ENCODE measurements at places on chromosomes 2 and 18.

DNA sequence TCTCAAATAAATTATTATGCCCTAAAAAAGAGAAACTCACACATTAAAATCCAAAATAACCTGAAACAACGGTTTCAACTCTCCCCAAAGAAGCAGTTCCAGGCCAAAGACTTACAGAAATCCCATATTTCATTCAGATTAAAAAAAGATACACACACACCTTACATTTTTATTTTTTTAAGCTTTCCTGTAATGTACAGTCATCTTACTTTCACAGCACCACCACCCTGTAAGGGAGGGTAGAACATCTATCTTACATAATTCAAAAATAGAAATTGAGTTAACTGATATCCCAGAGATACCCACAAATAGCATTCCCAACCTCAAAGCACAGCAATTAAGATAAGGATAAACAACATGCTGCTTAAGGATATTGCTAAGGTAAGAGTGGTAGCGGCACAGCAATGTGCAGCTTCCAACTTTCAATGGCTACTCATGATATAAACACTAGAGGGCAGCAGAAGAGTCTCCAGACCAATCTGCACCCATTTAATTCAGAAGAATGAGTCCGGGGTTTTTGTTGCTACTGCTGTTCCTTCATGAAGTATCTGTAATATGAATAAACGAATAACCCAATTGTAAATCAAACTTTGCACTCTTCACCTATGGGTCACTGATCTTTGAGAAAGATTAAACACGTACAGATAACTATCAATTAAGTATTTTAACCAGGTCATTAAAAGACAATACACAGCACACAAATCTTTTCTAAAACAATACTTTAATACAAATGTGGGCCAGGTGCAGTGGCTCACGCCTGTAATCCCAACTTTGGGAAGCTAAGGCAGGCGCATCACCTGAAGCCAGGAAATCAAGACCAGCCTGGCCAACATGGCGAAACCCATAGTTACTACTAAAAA, 11.3 kb downstream of the GFPT1 start:
- no peak for DNase-seq

- no peak for DNase-seq
These were observed 145.8 kb downstream of the LAMA3 start for GRCh38 chr18:23835091-23835490.

DNA sequence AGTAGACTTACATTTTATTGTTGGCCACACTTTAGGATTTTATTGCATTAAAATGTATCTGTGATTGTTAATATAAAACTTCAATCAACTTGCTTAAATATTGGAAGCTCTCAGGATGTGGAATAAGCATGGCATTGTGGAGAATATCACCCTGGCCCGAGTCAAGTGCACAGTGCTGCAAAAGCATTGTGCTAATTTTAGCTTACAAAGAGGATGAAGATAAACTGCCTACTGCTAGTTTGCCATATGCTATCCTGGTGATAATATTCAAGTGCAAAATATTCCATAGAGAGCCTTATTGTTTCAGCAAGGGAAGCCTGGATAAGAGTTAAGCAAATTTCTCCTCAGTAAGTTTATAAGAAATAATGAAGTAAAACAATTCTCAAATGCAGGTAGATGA, 54.5 kb downstream of the MEIS1 start:
- DNase-seq = no peak

DNA sequence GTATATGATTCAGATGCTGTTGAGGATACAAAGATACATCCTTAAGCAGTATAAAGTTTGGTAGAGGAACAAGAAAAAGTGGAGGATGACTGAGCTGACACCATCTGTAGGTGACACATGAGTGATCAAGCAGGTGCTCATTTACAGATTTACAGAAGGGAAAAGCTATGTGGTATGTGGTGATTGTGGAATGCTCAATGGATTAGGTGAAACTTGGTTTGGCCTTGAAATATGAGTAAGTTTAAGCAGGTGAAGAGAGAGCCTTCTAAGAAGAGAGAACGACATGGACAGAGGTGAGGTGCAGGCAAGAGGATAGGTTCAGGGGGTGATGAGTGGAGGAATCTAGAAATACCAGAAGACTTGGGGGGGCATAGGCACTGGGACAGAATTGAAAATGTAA, 5.9 kb downstream of the ASXL3 start:
- DNase-seq = no peak

DNA sequence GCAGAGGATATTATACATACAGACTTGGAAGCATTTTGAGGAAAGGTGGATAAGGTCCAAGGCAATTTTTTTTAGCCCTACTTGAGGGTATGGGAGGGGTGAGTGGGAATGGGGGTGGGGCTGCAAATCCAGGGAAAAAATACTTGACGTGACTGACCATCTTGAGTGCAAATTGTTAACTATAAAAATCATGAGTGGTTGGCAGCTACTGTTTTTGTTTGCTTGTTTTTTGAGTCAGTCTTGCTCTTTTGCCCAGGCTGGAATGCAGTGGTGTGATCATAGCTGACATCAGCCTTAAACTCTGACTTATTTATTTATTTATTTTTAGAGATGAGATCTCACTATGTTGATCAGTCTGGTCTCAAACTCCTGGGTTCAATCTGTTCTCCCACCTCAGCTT, 458.8 kb downstream of the PIK3C3 start:
- no peak for DNase-seq

- DNase-seq = no peak
These were observed 3.7 kb downstream of the PLEK start for GRCh38 chr2:68368654-68369336.

DNA sequence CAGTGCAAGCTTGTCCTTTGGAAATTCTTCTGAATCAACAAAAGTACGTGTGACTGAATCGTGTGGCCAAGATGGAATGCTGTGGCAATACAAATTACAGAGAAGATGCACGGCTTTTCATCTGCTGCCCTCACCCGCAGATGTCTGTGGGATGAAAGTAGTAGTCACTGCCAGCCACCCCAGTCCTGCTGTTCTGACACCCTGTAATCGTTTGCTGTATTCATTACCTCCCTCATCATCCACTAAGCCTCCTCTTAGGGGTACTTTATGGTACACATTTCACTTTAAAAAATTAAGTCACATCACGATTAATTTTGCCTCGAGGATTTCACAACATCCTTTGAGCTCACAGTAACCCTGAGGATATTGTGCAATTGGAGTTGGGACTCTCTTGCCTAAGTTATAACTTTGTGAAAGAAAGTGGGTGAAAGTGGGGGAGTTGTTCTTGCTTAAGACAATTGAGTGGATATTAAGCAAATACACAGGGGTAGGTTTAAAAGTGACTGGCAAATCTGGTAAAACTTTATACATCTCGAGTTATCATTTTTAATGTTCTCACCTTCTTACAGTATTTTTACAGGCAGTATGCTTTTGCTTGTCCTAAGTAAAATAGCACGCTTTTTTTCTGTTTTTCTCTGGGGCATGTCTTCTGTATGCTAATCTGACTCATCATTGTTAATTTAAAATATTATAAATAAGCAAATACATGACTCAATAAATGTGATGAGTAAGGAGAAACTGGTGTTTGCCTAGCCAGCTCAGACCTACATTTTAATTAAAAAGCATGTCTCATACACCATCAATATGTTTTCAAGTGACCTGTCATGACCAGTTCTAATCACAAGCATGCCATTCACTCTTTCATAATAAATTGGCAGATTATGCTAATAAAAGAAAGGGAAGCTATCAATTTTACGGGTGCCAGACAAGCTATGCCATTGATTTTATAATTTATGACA, 680.9 kb downstream of the IRS1 start:
- DNase-seq = no peak

DNA sequence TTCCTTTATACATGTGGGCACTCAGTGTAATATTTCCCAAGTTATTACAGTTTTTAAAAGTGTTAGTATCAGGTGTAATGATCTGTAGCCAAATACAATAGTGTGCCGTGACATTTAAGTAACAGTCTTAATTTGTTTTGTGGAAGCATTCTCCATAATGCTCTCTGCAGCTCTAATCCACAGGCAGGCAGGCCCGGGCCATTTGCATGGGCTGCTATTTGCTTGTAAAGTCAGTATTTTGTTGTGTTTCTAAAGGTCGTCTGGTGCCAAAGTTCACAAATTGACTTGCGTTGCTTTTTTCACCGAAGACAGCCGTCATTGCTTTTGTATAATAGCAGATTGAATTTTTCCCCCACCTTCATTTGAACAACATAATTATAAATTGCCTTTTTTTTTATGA, 153.0 kb downstream of the GBX2 start:
- no peak for DNase-seq

DNA sequence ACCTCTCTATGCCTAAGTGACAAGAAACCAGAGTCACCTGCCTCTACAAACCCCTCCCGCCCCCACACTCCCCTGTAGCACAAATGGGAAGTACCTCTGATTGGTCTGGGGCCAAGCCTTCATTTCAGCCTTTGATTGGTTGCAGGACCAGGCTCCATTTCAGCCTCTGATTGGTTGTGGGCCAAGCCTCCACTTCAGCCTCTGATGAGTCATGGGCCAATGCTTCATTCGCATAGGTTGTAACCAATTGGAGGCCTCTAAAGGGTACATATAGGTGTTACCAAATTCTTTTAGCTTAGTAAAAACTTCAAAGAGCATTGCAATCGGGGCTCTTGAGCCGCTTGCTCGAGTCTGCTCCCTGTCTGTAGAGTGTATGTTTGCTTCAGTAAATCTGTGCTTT, 25.0 kb downstream of the CCDC102B start:
- DNase-seq = no peak

DNA sequence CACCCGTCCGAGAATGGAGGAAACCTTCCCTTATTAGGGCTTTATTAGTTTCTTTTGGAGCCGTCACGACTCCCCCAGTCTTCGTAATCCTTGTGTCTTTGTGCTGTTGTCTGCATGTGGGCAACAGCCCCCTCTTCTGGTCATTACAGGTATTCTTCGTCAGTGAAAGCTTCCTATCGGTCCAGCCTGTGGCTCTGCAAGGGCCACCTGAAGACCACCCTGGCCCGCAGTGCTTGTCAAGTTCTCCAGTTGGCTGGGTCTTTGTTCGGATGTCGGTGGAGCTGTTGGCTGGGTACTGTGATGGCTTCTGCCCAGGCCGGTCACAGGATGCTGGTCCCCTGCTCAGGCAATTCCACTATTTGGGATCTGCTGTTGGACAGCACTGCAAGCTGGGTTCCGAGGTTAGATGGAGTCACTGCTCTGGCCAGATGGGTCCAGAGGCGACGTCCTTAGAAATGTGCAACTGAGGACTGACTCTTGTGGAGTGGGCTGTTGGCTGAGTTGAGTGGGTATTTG, 19.2 kb downstream of the E2F6 start:
- DNase-seq = peak; percentile 68

DNA sequence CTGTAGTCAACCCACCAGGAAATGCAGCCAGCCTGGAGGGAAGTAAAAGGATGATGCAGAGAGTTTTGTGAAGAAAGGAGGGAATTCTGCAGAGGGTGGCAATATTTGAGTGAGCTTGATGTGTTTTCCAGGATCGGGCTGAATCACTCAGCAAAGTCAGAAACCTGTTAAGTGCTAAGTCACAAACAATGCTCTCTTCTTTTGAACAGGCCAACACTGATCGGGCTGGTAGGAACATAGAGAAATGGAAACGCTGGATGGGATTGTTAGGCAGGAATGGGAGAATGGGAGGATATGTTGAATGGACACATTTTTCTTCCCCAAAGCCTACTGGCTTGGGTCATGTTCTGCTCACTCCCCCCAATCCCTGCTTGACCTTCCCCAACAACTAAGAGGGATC, 36.6 kb downstream of the KCNS3 start:
- DNase-seq = no peak

GRCh38 chr2:40550085-40550484, 98.2 kb upstream of the SLC8A1 start:
- DNase-seq = no peak

DNA sequence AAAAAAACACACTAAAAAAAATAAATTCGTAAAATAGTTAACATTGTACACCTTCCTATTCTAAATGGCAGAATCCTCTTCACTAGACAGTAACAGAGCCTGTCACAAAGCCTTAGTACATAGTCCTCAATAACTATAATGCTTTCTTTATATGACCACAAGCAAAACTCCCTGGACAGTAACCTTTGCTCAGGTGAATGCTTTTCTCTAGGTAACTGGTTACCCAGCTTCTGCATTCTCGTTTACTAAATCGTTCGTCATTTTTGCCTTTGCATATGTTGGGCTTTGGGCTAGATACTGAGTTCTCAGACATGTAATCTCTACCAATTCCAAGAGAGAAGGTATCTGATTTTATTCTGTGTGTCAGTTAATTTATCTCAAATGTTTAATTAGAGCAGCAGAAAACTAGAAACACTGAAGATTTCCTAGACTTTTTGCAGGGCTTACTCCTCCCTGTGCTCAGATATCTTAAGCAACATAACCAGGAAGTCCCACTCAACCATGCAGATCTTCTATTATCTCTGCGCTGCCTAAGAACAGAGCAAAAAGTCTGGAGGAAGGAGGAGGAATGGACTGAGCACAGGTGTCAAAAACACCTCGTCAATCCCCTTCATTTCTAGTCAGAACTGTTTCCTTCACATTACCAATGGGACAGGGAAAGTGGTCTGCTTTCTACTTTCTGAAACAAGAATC, 247.7 kb downstream of the SOCS6 start:
- DNase-seq = no peak

DNA sequence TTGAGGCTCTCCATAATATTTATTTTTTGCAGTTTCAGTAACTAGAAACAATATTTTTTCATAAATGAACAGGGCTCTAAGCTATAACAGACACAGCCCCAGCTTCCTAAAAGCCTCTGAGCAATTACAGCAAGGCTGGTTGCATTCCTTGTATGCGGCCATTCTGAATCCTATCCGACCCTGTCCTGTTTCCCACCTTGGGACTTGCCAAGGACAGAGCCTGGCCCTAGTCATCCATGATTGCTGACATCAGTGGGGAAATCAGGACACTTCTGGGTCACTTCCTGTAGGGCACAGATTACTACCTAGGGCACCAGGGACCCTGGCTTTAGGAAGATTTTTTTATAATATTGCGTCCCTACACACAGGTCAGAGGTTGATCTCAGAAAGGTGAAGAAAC, 5.5 kb downstream of the TMEM177 start:
- no peak for DNase-seq

GRCh38 chr2:85663594-85664565, 4.1 kb downstream of the SFTPB start:
- no peak for DNase-seq

DNA sequence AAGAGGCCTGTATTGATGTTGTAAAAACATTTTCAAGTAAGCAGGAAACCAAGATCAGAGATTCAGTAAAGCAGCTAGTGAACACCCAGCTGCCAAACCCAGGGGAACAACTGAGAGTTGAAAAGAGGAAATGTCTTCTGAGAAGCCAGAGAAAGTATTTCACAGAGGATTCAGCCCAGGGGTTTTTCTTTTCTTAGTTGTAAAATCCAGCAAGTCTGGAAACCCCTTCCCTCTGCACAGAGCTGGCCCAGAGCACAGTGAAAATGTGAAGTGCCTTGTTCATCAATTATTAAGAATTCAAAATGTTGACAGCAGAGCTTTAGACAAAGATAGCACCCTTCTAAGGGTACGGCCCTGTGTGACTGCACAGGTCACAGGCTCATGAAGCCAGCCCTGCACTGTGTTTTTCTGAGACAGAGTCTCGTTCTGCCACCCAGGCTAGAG, 28.4 kb downstream of the AFF3 start:
- no peak for DNase-seq

Data from right forelimb (tissue), 1 donor.